Hematopoietic multipotent progenitor cell treated with erythropoietin and hydrocortisone succinate and interleukin-3 and kit ligand, for 15 days (in vitro differentiated cells): ENCODE measurements at places on chromosomes 16 and 17.

DNA sequence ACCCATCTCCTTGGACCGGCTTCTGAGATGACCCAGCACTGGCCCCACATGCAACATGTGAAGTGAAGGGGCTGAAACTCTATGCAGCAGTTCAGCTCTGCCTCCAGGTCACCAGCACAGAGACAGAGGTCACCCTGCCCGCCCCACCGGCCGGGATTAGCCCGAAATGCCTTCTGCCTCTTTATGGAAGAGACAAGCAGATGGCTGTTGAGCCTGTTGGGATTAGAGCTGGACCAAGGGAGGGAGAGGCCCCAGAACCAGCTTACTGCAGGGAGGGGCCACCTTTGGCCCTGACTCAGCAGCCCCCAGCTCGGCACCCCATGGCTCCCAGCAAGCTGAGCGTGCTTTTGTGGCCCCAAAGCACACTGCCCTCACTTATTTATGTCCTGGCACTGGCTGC lies 5.7 kb downstream of the AIPL1 start:
- DNase-seq = no peak

GRCh38 chr17:59383893-59384292 lies 52.4 kb downstream of the YPEL2 start:
- no peak for DNase-seq

DNA sequence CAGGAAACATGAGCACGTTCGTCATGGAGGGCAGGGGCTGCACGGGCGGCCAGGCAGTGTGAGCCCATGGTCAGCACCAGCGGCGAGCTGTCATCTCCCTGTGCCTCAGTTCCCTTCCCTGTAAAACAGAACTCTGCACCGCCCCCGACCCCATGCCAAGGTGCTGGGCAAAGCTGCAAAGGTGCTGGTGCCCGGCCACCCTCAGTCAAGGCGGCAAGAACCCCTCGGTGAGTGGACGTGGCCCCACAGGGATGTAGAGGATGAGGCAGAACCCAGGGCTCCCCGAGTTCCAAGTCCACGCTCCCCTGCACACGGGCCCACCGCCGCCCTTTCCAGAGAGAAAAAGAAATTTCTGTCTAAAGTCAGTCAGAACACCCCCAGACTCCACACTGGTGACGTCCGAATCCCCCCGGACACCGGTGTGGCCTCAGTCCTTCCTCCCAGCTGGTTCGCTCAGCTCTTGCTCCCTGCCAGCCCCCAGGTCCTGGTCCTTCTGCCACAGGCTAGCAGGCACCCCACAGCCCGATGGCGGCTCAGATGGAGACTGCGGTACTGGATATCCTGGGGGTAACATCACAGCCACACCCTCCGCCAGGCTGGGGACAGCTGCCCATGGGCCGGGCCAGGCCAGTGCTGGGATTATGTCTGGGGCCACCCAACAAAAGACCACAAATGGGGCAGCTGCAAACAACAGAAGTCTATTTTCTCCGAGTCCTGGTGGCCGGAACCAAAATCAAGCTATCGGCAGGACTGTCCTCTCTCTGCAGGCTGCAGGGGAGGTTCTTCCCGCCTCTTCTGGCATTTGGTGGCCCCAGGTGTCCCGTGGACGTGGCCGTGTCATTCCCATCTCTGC lies 14.4 kb upstream of the BAHCC1 start:
- DNase-seq = no peak

DNA sequence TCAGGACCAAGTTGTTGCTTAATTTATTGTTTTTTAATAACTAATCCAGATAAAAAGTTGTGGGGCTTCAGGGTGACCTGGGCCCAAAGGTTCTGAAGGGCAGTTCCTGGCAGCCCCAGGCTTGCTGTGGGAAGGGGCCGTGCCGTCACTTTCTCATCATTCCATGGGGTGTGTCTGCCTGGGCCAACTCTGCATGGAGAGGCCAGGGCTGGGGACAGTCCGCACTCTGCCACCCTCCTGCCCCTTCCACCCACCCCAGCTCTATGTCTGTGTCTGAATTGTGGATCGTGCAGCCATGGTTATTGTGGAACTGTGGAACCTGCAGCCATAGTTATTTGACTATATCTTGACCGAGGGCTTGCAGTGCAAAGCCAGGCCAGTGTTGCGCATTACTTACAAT lies 4.0 kb downstream of the LIMD2 start:
- no peak for DNase-seq

GRCh38 chr16:57380671-57381462 lies 8.6 kb downstream of the CX3CL1 start:
- DNase-seq = peak; percentile 40

- DNase-seq = no peak
Measured at GRCh38 chr17:77708936-77709335, 249.6 kb upstream of the TNRC6C start.

DNA sequence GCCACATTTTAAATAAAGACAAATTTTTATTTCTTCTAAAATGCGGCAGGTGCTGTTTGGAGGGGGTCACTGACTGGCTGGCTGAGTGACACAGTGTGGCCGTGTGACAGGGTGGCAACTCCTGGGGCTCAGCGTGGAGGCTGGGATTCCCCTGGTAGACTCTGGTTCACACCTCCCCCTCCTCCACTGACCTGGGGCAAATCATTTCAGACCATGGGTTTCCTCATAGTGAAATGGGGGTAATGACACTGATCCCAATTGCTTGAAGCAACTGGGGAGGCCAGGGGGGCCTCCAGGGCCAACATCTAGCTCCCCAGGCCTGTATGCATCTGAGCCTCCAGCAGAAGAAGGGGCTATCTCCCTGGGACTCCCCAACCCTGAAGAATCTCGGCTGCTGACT lies 6.6 kb downstream of the HSD11B2 start:
- no peak for DNase-seq

- no peak for DNase-seq
Measured at GRCh38 chr17:79466562-79467350, 144.1 kb downstream of the RBFOX3 start.

DNA sequence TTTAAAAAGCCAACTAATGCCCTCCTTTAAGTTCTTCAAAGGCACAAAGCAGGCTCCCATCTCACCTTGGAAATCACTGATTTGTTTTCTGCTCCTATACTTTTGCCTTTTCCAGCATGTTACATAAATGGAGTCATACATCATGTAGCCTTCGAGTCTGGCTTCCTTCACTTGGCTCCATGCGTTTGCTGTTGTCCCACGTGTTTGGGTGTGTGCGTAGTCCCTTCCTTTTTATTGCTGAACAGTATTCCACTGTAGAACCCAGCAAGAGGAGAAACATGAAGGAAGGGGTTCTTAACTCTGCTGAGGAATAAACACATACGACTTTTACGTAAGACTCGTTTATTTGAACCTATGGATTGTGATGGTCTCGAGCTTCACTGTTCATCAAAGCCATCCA lies 82.0 kb downstream of the GPRC5B start:
- DNase-seq = no peak

DNA sequence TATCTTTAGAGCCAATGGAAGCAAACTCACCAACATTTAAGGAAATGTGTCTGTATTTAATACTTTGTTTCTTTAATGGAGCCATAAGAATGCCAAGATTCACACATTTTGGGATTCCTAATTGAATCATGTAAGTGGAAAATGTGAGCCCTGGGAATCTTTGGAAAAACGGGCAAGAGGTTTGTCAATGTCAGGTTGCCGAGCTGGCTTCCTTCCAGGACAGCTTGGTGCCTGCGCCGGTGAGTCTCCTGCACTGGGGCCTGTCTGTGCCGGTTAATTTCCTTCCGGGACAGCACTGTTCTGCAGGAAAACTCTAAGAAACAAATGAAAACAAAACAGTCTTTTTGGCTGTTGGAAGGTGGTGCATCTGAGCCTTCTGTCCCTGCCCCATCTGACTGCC lies 210.6 kb downstream of the HAPSTR1 start:
- DNase-seq = no peak

DNA sequence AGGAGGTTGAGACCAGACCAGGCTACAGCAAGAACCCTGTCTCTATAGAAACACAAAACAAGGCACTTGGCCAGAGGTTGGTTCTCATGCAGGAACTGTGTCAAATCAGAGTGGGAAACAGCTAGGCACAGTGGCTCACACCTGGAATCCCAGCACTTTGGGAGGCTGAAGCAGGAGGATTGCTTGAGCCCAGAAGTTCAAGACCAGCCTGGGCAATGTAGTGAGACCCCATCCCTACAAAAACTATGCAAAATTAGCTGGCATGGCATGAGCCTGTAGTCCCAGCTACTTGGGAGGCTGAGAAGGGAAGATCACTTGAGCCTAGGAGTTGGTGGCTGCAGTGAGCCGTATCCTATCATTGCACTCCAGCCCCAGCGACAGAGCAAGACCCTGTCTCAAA lies 1.7 kb downstream of the UNKL start:
- DNase-seq = no peak

DNA sequence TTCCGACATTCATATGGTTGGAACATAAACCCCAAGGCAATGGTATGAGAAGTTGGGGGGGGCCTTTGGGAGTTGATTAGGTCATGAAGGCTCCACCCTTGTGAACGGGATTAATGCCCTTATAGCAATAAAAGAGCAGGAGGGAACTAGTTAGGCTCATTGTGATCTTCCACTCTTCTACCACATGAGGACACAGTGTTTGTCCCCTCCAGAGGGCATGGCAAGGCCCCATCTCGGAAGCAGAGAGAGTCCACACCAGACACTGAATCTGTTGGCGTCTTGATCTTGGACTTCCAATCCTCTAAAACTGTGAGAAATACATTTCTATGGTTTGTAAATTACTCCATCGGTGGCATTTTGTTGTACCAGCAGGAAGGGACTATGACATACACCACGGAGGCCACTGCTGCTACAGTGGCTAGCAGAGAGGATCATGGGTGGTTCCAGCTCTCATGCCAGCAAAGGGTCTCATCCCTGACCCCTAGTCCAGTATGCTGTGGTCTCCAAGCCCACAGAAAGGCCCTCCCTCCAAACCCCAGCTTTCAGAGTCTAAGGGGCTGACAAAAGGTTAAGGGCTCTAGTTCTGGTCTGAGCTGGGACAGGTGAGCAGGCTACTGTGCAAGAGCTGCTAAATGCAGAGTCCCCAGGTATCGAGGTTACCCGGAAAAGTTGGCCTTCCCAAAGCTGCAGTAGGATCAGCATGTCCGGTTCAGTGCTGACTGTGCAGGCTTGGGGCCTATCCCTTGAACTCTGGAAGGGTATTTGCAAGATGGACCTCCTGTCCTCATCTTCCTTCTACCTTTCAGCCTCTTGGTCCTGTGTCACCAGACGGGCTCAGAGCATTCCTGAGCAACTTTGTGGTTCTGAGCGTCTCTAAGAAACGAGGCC lies 12.2 kb downstream of the CCR7 start:
- DNase-seq = no peak

DNA sequence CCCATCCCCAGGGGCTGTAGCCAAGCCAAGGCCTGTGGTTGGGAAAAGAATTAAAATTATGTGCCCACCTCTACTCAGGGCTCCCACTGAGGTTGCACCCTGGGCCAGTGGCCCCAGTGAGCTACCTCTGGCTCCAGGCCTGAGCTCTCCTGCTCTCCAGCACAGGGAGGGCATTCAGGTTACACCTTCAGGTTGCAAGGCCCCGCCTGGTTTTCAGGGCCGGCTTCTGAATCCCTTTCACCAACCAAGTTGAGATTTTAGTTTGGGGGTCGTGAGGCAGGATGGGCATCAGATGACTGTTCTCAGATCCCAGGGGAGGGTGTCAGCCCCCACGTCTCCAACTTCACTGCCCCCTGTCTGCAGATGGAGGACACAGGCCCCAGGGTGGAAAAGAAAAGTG lies 8.0 kb upstream of the KATNB1 start:
- DNase-seq = no peak

- no peak for DNase-seq
Measured at GRCh38 chr16:89184933-89185794, 13.6 kb downstream of the CDH15 start.

DNA sequence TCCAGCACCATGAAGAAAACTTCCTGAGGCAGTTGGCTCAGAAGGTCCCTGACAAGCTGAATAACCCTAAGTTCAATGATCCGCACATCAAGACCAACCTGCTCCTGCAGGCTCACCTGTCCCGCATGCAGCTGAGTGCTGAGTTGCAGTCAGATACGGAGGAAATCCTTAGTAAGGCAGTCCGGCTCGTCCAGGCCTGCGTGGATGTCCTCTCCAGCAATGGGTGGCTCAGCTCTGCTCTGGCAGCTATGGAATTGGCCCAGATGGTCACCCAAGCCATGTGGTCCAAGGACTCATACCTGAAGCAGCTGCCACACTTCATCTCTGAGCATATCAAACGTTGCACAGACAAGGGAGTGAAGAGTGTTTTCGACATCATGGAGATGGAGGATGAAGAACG lies 88.4 kb upstream of the SMURF2 start:
- no peak for DNase-seq

- DNase-seq = no peak
Measured at GRCh38 chr16:73163238-73163815, 115.4 kb upstream of the ZFHX3 start.

DNA sequence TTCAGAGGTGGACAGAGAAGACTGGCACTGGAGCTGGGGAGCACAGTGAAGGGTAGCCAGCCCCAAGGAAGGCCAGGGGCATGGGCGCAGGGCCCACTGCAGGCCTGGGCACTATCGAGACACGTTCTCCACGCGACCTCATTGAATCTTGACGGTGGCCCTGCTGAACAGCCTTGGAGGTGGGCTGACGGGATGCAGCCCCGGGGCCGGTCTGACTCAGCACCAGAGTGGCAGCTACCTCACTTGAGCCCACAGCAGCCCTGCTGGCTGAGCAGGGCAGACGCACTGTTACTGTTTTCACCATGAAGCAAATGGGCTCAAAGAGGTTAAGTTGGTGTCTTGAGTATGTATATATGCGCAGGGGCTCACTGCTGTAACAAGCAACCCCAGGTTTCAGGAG lies 78.8 kb upstream of the FOXF1 start:
- DNase-seq = no peak

GRCh38 chr16:81384006-81384405 lies 60.6 kb upstream of the CMIP start:
- DNase-seq = no peak

DNA sequence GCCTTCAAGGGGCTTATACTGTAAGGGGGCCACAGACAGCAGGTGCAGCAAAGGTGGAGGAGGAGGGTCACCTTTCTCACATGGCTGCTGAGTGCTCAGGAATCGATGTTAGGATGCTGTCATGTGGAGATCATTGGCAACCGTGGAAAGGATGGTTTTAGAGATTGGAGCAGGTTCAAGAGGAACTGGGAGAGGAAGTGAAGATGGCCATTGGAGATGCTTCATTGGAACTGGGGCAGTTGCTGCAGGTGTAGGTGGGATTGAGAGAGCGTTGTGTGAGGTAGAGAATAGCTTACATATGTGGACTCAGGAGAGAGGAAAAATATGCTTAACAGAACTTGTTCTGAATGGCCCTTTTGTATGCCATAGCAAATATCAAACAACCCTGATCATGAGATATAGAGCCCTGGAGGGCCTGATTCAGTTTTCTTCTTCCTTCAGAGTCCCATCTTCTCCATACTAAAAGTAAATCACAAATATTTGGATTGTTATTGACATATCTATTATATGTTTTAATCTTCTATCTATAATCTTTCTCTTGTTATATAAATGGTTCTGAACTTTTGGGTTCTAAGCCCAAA lies 40.8 kb downstream of the LDHD start:
- DNase-seq = no peak
